ENCODE measurements at places on chromosomes 4 and X.

DNA sequence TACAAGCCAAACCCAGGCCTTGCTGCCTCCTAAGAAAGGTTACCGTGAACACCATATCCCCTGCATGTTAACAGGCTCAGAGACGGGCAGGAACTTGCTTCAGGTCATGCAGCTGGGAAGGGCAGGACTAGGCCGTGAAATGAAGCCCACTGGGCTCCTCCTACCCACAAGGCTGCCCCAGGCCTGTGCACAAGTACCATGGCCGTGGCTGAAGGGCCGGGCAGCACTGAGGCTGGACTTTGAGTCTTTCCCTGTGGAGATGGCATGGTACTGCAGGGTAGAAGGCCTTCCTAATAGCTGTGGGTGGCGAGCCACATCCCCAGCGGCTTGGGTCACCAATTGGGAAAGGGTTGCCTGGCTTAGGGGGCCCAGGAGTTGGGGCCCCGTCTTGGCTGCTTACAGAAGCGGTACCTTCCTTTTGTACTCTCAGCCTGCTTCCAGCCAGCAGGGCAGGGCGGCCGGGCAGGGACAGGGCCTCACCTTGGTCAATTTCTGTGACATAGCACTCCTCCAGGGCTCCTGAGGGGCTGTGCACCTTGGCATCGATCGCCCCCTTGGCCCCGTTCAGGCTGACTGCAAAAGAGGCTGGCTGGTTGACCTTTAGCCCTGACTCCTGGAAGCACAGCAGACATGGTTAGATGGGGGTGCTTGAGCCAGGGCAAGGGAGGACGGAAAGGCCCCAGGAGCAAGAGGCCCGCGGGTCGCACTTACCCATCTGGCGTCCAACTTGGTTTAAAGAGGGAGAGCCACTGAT, 23.8 kb downstream of the FLNA start:
- no peak for DNase-seq

DNA sequence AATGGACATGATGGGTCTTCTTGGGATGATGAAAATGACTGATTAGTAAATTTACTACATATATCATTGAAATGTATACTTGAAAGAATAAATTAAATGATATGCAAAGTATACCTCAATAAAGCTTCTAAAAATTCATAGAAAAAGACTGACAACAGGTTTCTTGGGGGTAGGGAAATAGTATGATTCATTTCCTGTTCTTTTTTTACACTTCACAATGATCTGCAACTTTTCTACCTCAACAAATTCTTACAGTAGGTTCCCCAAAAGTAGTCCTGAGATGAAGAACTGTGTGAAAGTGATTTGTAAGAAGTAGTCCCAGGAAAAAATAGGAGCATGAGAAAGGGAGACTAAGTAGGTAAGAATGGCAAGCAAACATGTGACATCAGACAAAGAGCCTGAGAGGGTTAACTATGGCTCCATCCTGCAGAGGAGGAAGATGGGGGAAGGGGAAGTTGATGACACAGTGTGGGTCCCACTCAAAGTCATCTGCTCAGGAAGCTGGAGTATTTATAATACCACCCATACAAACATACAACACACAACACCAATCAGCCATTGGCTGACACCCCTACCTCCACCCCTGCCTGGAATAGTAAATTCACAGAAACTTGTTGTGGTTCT, 73.9 kb downstream of the ARHGAP6 start:
- DNase-seq = no peak

DNA sequence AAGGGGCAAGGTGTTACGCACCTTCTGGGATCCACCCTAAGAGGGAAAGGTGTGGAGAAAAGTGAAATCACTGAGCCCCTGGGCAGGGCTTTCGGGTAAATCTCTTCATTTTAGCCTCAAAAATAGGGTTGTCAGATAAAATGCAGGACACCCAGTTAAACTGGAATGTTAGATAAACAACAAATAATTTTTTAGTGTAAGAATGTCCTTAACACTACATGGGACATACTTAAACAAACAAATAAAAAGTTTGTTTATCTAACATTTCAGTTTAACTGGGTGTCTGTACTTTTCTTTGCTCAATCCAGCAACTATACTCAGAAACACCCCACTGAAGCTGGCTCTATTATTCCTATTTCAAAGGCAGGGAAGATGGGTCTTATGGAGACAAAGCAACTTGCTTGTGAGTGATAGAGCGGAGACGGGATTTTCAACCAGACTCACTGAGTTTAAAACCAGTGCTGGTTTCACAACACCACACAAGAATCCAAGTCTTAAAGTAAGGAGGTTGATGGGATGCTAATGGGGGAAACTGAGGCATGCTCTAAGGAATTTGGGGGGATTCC, 144.8 kb upstream of the RBPJ start:
- no peak for DNase-seq

DNA sequence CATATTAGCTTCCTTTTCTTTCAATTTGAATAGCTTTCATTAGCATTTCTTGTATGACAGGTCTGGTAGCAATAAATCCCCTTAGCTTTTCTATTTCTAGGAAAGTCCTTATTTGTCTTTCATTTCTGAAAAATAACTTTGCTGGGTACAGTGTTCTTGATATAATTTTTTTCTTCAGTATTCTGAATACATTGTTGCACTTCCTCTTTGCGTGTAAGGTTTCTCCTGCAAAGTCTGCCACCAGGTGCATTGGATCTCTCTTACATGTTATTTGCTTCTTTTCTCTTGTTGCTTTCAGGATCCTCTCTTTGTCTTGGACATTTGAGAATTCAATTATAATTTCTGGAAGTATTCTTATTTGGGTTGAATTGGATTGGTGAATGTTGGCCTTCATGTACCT, 663.7 kb downstream of the GRXCR1 start:
- DNase-seq = no peak

DNA sequence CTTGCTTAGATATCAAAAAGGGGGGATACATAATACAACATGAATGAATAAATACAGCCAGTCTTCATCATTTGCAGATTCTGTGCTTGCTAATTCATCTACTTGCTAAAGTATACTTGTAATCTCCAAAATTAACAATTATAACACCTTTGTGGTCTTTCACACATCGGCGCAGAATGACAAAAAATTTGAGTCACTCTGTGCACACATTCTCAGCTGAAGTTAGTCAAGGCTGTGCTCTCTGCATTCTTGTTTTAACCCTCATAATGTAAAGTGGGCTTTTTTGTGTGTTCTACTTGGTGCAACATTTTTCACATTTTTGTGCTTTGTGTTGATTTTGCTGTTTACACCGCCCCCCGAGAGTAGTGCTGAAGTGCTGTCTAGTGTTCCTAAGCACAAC, 65.8 kb upstream of the GPRIN3 start:
- no peak for DNase-seq

DNA sequence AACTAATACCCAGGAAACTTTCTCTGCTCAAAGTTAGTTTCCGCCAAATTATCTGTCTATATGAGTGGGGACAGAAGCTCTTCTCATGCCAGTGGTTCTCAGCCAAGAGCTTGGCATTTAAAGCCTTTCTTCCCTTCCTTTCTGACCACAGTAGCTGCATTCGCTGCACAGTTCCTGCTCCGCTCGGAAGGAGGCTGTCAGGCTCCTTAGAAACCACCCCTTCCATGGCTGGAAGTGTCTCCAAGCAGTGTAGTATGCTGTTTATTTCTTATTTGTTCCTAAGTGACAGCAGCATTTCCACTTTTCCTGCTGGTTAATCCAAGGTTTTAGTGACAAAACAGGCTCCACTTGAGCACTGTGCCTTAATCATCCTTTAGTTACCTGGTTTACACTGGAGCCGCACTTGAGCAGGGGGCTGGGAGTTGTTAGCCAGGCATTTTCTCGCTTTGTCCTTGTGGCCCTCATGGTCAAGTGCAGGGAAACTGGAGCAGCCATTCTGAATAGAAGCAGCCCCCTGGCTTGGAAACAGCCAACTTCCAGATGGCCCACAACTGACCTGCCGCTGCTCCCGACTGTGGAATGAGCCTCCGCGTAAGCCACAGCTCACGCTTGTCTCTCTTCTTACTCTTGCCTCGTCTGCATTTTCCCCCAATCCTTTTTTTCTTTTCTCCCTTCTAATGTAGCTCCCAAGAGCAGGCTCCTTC, 739.4 kb upstream of the TENM3 start:
- DNase-seq = no peak

- DNase-seq = no peak
These were observed 4.9 kb downstream of the FGFR3 start for GRCh38 chr4:1797861-1798579.

GRCh38 chr4:142307857-142308256, 538.2 kb downstream of the INPP4B start:
- DNase-seq = no peak

DNA sequence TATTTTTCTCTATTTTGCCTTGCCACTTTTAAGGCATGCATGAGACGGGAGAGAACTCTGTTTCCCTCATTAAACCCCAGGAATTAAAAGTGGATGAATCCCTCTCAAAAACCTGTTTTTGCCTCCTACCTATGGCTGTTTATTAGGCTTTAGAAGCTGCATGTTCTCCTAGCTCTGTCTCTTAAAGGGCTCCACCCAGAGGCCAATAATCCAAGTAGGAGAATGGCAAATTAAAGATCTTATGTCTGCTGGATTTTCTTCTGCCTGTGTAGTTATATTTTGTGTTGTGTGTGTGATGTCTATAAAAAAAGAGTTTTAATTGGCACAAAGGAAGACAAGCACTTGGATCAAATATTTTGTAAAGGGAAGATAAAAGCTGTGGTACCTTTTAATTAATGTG, 32.4 kb downstream of the MAGEC1 start:
- DNase-seq = no peak

DNA sequence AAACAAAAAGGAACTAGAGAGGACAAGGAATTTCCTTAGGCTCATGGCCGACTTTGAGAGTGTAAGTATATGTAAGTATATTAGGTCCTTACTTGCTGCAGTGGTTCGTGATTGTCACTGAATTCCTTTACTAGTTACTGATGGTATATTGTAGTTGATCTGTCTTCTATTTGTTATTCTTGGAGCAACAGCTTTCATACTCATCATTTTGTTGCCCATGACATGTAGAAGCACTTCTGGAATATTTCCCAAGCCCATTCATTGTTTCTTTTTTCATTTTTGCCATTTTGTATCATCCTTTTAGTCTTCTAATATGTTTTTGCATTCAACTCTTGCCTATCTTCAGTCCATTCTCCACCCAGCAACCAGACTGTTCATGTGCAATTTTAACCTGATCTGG, 170.0 kb downstream of the ARHGAP10 start:
- no peak for DNase-seq

DNA sequence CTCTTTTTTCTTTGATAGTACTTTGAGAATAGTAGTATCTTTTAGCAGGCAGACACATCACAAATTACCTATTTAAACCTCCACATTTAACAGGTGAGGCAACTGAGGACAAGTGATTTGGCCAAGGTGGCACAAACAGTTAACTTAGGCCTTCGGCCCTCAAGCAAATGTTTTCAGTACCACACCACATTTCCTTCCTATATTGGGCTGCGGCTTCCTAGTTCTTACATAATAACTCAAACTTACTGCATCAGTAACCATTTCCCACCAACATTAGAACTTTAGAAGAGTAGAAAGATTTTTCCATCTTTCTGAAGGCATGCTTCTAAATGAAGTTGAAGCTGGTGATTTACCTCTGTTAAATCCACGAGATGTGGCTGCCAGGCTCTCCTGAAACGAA, 63.2 kb upstream of the SLC4A4 start:
- DNase-seq = no peak

- DNase-seq = no peak
These were observed 14.5 kb downstream of the WDFY3 start for GRCh38 chr4:84952004-84952403.

- DNase-seq = no peak
These were observed 207.4 kb downstream of the ARHGAP24 start for GRCh38 chr4:85682391-85682790.

DNA sequence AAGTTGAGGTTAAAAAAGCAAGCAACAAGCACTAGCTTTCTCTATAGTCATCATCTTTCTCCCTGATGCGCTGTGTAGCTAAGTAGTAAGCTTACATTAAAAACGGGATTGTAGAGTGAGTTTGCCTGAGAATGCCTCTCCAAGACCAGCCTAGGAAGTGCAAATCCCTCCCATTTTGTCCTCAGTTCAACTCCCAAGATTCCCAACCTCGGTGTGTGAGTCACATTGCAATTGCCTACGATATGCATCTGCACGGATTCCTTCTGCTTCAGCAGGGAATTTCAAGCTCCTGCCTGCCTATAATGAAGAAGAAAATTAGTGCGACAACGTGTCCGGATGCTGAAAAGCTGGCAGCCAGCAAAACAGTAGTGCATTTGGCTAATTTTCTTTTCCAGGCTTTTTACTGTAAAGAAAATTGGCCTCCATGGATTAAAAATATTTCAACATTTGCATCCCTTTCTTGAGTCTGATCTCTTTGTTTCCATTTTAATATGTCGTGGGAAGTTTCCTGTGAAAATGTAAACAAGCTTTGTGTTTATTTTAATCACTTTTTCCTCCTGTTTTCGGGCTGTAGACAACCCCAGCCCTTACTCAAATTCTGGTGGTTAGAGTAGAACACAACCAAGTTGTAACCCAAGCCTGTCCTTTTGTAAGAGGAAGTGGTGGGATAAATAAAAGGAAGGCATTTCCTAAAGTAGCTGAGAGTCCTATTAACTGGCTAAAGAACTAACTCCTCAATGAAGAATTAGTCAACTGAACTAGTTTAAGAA, 58.4 kb upstream of the TET2 start:
- DNase-seq = no peak

GRCh38 chr4:8350841-8351461, 81.4 kb downstream of the HTRA3 start:
- DNase-seq = peak; percentile 30

DNA sequence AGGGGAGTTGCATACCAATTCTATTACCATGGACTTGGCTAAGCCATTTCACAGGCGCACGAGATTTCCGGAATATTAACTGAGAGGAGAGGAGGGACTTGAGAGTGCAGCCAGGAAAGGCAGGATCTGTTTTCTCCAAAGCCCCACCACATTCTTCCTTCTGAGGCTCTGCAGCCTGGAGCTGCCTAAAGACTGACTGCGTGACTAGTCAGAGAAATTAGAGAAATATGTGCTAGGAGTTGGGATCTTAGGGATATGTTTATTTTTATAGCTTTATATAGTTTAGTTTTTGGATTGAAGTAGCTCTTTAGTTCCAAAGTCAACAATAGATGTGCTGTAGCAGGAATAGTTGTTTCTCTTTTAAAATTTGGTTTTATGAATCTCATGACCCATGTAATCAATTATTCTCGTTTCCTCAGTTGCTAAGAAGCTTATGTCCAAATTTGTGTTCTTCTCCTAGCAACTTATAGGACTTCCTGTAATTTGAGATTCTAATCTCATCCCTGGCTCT, 300.1 kb upstream of the DDX53 start:
- peak; percentile 7 for DNase-seq

GRCh38 chr4:55118397-55118796, 7.0 kb downstream of the KDR start:
- DNase-seq = no peak

- no peak for DNase-seq
These were observed 97.8 kb upstream of the GPC4 start for GRCh38 chrX:133513123-133513522.

Data from thyroid gland (tissue), 4 donors.